ENCODE measurements at places on chromosomes 12 and 14.

GRCh38 chr12:47881826-47882427, 22.9 kb downstream of the VDR start:
- DNase-seq = peak; percentile 99

DNA sequence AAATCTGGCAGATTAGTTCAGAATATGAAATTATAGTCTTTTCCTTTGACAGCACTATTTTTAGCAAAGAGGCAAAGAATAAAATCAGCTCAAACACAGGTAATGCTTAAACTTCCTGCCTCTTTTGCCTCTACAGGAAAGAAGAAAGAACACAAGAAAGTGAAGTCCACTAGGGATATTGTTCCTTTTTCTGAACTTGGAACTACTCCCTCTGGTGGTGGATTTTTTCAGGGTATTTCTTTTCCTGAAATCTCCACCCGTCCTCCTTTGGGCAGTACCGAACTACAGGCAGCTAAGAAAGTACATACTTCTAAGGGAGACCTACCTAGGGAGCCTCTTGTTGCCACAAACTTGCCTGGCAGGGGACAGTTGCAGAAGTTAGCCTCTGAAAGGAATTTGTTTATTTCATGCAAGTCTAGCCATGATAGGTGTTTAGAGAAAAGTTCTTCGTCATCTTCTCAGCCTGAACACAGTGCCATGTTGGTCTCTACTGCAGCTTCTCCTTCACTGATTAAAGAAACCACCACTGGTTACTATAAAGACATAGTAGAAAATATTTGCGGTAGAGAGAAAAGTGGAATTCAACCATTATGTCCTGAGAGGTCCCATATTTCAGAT, 17.4 kb downstream of the TMPO start:
- DNase-seq = no peak

DNA sequence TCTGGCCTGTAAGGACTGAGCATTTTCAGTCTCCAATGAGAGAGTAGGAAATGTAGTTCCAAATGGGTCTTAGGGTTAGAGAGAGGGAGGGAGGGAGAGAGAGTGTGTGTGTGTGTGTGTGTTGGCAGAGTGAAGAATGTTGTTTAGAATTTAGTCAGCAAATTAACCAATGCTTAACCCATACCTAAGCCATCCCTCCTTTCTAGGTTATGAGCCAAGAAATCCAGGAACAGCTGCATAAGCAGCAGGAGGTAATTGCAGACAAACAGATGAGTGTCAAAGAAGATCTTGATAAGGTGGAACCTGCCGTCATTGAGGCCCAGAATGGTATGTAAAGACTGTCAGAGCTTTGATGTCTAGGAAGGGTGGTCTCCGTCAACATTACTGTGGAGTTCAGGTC, 56.9 kb downstream of the HSP90AA1 start:
- DNase-seq = peak; percentile 39

GRCh38 chr14:66979101-66979974, 209.9 kb upstream of the GARIN2 start:
- no peak for DNase-seq

DNA sequence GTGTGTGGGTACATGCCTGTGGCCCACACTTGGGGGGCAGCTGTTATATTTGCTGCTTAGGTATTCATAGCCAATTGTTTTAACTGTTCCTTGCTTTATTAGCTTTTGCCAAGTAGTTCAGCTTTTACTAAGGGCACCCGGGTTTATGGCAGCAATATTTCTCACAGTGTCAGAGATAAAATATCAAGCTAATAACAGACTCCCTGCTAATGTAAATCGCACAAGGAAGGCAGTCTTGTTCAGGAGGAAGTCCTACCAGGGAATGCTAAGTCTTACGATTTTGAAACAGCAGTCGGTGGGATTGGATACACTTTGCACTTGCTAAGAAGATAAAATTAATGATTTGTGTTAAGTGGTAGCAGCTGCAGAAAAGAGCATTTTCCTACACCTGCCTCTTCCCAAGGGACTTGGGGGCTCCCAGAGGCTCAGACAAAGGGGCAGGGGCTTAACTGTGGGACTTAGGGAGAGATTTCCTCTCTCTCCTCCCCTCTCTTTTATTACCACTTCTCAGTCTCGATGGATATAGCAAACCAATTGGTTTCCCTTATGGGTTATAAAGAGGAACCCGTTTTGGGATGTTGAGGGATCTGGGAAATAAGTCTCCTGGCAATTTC, 175.1 kb downstream of the NRXN3 start:
- DNase-seq = no peak

DNA sequence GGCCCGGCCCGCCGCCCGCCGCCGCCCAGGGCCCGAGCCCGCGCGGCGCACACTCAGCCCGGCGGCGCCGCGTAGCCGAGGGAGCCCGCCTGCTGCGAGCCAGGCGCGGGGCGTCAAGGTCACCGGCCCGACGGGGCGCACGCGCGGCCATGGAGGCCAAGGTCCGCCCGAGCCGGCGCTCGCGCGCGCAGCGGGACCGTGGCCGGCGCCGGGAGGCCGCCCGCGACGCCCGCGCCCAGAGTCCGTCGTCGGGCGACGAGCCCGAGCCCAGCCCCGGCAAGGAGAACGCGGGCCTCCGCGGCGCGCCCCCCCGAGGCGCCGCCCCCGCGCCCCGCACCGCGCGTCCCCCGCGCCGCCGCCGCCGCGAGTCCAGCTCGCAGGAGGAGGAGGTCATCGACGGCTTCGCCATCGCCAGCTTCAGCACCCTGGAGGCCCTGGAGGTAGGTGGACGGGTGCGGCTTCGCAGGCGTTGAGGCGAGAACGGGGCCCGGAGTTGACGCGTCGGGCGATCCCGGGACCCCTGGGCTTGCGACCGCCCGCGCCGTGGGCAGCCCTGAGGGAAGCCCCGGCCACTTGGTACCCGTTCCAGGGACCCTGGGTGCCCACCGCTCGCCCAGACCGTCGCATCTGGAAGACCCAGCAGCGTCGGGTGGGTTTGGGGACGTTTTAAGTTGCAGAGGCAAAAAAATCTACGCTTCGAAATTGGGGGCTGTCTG, 629 bp downstream of the FBRSL1 start:
- no peak for DNase-seq

DNA sequence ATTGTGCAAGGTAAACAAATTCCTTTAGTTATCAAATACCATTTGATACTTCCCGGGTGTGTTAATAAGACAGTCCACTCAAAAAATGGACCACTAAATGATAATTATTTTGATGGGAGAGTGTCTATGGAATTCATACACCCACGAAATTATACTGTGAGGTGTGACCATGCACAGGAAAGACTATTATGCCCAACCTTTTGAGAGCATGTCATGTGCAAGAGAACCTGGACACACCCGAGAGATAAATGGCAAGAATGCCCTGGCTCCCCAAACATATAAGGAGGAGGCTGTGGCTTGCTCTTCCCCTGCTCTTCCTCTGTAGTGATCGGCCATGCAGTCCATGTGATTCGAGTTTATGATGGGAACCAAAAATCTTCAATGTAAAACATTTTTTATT, 119.5 kb upstream of the BCL2L14 start:
- no peak for DNase-seq

DNA sequence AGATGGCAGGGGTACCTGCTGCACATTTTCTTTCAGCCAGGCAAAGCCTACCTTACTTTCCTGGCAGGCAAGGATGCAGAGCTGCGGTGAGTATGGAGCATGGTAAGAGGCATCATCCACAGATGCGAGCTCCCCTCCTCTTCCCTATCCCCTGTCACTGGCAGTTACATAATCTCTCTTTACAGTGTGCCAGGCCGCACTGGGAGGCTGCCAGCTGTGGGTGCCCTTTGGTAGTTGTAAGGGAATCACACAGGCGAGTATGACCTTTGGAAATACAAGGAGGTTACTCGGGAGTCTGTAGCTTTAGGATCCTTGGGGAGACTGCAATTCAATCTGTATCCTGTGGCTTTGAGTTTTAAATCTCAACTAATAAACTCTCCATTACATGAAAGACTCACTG, 132.5 kb downstream of the KTN1 start:
- no peak for DNase-seq

GRCh38 chr12:5792343-5792742, 152.7 kb downstream of the ANO2 start:
- no peak for DNase-seq

DNA sequence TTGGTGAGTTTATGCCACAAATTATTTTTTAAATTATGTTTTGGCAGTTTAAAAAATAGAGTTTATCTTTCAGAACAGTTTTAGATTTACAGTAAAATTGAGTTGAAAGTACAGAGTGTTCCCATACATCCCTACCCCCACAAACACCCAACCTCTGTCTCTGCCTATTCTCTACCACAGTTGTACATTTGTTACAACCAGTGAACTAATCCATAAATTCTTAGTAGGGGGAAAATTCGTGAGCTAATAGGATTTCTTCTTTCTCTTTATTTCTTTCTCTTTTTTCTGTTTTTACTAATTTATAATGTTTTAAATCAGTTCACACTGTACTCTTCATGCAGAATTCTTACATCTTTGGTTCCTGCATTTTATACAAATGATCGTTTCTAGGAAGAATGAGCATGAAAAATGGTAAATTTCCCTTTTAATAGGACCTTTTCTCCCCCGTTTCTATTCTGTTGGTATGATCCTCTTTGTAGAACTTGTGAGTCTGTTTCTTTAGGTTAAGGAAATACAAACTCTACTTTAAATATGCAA, 56.7 kb downstream of the MIPOL1 start:
- no peak for DNase-seq

DNA sequence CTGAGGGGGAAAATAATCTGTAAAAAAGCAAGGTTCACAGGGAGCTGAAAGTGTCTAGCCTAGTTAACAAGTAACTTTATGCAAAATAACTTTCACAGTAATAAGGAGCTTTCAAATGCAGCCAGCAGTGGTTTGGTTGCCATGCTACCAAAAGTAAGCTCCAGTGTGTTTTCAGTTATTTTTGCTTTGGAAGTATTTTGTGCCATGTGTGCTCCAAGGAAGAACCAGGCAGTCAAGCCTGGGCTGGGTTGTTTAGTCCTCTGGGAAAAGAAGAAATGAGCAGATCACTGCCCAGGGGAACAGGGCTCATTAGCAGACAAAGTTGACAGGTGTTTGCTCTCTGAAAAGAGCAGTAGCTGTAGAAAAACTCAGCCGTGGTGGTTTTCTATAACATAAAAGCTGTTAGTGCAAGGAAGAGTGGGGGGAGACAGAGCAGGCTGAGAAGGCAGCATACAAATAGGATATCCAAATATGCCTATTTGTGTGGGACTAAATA, 92.8 kb upstream of the TMTC2 start:
- no peak for DNase-seq

GRCh38 chr14:74667758-74668157, 45.1 kb downstream of the AREL1 start:
- no peak for DNase-seq

GRCh38 chr12:19546027-19546426, 106.7 kb downstream of the AEBP2 start:
- DNase-seq = peak; percentile 49

DNA sequence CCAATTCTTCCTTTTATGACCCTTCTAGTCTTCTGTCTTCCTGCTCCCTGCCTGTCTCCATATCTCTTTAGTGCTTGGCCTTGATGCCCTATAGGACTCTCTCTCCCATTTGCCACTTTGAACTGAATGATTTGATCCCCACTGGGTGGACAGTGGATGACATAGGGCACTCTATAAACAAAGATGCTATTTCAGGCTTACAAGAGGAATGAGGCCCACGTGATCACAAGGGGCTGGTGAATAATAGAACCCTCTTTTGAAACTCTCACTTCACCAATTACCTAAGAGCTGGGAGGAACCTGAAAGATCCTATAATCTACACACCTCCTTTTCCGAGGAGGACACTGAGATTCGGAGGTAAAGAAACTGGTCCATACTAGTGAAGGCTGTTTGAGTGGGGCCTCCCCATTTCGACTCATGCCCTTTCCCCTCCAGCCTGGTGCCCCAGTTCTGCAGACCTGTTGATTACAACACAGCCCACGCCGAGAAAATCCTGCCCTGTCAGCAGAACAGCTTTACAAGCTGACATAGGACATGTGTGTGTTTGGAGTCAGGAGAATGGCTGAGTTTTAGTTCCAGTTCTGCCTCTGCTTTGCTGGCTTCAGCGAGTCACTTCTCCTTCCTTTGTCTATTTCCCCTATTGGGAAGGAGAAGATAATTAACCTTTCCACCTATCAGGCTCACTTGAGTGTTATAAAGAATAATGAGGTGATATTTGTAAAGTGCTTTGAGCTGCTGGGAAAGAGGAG, 400.3 kb downstream of the ZFP36L1 start:
- no peak for DNase-seq

DNA sequence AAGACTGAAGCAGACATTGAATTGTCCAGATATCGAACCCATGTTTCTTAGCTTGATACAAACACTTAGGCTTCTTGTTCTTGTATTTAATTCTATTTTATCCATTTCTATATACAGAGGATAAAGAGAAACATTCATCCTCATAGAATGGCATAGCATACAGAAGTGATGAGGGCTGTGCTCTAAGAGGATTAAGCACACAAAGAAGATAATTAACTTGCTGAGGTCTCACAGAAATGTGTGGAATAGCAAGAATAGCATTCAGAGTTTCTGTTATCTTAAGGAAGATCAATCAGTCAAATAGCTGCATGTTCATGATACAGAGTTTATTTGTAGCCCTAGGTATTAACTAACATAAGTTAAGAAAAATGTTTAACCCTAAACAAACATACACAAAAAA, 27.3 kb upstream of the STRAP start:
- no peak for DNase-seq

DNA sequence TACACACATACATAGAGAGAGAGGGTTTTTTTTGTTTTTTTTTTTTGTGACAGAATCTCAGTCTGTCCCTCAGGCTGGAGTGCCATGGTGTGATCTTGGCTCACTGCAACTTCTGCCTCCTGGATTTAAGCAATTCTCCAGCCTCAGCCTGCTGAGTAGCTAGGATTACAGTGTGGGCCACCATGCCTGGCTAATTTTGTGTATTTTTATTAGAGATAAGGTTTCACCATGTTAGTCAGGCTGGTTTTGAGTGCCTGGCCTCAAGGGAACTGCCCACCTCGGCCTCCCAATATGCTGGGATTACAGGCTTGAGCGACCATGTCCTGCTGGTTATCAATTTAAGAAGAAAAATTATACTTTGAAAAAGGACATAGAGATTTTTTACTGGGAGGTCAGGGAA, 710.6 kb downstream of the SLC6A15 start:
- no peak for DNase-seq

DNA sequence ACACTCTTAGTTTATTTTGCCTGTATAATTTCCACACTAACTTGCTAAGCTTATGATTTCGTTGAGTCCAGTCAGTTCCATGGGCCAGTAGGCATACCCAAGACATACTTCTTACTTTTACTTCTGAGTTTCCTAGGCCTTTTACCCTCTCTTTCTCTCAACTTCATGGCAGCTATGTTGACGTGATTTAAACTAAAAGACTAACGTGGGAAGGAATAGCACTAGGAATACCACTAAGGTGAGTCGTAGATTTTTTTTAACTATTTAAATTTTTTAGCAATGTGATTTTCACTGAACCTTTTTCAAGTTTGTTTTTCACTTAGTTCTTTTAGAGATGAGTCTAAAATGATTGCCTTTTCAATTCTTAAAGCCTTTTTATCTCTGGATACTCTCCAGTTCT, 793.5 kb upstream of the NOVA1 start:
- no peak for DNase-seq

GRCh38 chr12:99372257-99372920, 275.2 kb upstream of the GARIN6 start:
- no peak for DNase-seq

GRCh38 chr12:86543716-86544115, 287.5 kb upstream of the MGAT4C start:
- DNase-seq = no peak
